AG20443 (cell line): ENCODE measurements at places on chromosomes 1 and 21.

GRCh38 chr1:81186261-81186660 lies 614.5 kb upstream of the ADGRL2 start:
- DNase-seq, result peak; percentile 67

DNA sequence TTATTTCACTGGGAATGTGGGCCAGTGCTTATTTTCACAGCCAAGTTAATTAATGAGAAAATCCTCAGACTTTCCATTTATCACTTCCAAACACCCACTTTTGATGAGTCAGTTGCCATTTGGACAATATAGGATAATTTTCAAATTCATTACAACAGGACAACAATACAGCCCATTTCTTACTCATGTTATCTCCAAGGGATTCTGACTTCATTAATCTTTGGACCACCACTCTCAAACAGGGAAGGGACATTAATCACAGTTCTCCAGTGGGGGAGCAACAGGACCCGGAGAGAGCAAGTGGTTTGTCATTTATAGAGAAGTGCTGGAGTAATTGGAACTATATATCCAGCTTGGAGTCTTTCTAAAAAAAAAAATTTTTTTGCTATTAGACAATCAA lies 38.7 kb downstream of the JUN start:
- DNase-seq, result no peak

DNA sequence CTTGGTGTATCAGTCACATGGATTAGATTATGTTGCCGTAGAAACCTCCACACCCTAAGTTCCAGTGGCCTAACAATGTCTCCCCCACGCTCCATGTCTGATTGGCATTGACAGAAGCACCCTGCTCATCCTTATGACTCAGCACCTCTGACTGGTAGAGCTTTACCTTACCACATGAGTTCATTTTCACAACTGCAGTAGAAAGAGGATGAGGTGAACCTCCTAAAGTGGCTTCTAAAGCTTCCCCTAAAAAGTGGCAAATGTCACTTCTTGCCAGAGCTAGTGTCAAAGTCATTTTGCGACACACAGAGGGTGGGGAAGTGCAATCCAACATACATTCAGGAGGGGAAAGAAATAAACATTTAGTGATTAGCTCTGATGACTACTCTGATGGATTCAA lies 30.6 kb upstream of the LYPD8 start:
- no peak for DNase-seq

- DNase-seq, result no peak
Measured at GRCh38 chr1:232307296-232308017, 322.5 kb downstream of the SIPA1L2 start.

GRCh38 chr21:42532466-42533181 lies 19.0 kb downstream of the SLC37A1 start:
- peak; percentile 34 for DNase-seq

- DNase-seq, result no peak
Measured at GRCh38 chr1:183721041-183721440, 67.9 kb upstream of the APOBEC4 start.

DNA sequence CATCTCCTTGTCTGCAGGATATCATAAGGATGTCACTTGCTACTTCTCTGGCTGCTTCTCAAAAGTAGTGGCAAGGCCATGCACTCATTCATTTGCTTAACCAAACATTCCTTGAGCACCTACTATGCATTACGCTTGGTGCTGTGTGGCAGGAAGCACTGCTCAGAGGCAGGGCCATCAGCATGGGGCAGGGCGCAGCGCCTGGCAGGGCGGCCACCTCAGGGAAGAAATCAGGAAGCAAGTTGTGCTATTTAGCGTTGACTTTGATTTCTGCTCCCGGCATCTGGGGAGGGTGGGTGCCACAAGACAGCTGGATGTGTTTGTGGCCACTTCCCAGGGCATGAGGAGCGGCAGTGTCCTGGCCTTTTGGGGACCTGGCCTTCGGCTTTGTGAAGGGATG lies 27.9 kb downstream of the PROK1 start:
- DNase-seq, result no peak

GRCh38 chr21:17002594-17003257 lies 510.1 kb upstream of the CXADR start:
- DNase-seq, result no peak

- DNase-seq, result peak; percentile 38
Measured at GRCh38 chr1:39896909-39897685, 4.6 kb downstream of the MYCL start.

DNA sequence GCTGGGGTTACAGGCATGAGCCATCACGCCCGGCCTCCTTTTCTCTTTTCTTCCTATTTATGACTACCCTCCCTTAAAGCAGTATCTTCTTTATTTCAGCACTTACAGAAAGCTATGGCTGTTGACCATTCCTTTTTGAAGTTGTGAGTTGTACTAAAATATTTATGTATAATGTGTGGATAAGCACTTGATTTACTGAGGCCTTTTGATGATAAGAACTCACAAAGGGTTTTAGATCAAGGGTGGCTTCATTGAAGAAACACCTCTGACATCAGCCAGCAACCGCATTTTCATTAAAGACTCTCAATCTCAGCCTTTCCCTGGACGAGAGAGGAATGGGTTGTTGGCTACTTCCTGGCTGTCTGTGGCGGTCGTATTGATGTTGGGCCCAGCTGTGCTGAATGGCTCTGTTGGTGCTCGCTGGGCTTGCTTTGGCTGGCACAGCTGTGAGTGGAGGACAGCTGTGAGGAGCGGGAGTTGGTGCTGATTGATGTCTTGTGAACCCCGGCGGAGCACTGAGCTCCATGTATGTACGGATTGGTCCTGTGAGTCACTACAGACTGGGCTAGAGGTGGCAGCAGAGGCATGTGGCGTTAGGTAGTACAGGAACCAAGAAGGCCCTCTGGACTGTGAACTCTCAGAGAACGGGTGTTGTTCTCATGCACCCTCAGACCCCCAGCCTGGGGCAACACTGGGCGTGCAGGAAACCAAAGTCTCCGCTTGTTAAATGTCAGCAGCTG lies 208.8 kb downstream of the KIF26B start:
- DNase-seq, result no peak

DNA sequence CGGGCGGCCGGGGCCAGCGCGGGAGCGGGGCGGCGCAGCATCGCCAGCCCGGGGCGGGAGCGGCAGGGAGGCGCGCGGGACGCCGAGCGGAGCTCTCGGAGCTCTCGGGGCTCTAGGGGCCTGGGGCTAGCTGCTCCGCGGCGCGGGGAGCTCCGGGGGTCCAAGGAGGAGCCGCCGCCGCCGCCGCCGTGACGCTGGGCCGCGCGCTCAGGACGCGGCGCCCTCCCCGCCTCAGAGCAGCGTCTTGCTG lies 147 bp downstream of the CLSTN1 start:
- DNase-seq, result no peak
